Fibroblast of mammary gland (primary cell): ENCODE measurements at places on chromosomes 1 and 21.

DNA sequence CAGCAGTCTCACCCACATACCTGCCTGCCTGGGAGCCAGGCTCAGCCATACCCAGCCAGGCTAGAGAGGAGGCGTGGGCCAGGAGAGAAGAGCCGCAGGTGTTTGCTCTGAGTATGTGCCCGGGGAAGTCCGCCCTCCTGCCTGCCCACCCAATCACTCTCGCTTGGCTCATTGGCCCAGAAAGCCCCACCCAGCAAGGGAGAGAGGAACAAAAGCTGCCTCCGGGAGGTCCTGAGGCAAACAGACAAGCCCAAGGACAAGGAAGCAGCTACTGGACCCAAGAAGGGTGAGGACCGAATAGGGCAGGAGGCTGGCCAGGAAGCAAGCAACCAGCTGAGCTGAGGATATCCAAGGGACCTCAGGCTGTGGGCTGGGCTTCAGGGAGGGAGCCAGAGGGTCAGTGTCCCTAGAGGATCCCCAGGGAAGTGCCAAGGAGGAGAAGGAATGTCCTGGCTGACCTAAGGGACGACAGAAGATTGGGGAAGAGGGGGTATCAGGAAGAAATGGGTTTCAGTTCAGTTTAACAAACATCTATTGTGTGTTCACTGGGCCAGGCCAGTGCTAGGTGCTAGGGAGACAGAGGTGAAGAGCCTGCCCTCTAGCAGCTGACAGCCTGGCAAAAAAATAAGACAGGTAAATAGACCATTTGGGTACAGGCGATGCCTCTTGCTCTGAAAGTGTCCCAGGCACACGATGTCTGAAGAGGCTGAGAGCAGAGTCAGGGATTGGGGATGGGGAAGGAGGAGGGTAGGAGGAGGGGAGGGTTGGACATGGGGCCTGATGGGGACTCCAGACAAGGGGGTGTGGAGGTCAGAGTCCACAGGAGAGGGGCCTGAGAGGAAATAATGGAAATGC lies at the start of gene GJB4:
Gene GJB4 (plus strand): TSS at position 238 of the 855 bp plus-strand sequence. CDS start 1,515 bp downstream, outside the sequence.
- DNase-seq: no peak

DNA sequence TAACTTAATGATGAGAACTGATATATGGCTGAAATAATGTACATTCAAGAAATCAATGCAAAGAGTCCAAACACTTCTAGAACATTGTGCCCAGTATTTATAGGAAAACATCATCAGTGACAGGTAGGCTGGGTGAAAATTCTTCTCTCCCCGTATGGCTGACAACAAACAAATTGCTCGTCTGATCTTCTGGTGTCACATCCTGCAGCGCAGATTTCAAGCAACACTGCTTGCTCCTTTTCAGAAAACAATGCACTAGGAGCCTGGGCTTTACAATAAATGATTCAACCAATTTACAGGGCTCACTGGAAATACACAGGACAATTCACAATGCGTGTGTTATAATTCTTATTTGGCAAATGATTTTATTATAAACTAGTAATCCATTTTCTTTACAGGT lies 185.3 kb downstream of the RERE start:
- no peak for DNase-seq

GRCh38 chr1:76940571-76941335 lies 73.5 kb downstream of the ST6GALNAC5 start:
- no peak for DNase-seq

GRCh38 chr1:40155910-40156309 lies 5.3 kb upstream of the RLF start:
- DNase-seq: no peak

DNA sequence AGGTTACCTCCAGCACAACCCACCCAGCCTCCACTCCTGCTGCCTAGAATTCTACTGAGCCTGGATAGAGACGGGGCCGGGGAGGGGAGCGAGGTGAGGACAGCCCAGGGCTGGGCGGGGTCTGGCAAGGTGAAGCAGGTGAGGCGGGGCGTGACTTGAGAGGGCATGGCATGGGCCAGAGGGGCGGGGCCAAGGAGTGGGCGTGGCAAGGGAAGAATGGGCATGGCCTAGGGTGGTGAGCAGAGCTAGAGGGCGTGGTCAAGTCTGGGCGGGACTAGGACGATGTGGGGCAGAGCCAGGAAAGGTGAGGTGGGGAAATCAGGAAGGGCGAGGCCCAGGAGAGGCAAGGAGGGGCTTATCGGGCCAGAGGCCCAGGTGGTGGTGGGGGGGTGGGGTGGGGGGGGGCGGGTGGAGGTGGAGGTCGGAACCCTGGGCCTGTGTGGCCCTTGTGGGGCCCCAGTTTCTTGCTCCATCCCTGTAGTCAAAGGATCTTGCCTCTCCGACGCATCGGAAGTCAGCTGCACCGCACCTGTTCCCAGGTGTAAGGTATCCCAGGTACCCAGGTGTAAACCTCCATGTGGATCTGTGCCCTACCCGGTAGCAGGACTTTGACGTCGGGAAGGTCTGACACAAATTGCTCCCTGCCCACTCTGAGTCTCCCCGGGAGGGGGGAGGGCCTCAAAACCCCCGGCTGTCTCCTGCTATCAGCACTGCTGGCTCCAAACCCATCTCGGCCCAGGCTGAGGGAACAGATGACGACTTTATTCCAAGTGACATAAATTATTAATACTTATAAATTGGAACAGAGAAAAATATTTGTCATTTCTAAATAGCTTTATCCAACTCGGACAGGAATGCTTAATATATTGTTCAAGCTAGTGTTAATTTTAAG lies 32.9 kb upstream of the UTS2 start:
- no peak for DNase-seq

DNA sequence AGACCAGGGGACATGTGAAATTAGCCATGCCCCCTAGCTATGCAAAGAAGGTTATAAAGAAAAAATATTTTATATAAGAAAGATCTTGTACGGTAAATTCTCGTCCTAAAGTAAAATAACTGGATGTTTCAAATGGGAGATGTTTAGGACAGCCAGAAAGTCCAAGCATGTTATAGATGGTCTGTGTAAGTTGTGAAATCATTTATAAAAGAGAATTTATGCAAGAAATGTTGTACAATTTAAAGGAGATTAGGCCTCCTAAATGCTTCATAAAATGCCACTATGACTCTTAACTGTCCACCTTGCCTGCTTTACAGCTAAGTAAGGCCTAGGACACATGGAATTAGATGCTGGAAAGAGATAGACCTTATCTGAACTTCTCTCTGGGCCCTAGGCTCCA lies 118.1 kb upstream of the POGK start:
- peak; percentile 9 for DNase-seq

DNA sequence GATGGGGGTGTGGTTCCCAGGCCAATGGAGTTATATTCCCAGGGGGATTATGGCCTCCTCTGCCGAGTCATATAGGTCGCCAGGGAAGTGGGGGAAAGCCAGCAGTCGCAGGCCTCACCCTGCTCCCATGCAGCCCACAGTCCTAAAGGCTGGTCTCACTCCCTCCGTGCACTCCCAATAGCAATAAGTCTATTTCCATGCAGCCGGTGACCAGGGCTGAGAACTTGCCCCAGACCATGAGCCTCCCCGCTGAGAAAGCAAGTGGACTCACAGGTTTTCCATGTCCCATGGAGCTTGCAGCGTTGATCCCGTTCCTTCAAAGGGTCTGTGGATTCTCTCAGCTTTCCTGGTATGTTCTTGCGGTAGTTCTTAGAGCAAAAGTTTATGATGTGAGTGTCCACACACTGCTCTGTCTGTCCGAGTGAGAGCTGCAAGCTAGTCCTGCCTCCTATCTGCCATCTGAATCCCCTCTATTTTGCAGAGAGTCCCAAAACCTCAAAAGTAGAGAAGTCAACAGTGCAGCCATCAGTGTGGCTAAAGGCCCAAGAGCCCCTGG lies 81.7 kb upstream of the TMPRSS2 start:
- DNase-seq: no peak

GRCh38 chr1:4797016-4797410 lies 142.6 kb downstream of the AJAP1 start:
- DNase-seq: no peak

DNA sequence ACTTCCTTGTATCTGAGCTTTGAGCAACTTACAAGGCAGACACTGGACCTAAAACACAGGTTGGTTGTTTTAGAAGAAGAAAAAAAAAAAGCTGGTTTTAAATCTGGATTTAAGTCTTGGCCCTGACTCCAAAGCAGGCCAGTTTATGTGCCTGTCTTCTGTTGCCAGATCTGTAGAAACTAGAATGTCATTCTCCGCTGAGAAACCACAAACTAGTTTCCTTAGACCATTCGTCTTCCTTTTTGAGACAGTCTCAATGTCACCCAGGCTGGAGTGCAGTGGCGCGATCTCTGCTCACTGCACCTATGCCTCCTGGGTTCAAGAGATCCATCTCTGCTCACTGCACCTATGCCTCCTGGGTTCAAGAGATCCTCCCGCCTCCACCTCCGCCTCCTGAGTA lies 33.9 kb downstream of the APP start:
- no peak for DNase-seq

DNA sequence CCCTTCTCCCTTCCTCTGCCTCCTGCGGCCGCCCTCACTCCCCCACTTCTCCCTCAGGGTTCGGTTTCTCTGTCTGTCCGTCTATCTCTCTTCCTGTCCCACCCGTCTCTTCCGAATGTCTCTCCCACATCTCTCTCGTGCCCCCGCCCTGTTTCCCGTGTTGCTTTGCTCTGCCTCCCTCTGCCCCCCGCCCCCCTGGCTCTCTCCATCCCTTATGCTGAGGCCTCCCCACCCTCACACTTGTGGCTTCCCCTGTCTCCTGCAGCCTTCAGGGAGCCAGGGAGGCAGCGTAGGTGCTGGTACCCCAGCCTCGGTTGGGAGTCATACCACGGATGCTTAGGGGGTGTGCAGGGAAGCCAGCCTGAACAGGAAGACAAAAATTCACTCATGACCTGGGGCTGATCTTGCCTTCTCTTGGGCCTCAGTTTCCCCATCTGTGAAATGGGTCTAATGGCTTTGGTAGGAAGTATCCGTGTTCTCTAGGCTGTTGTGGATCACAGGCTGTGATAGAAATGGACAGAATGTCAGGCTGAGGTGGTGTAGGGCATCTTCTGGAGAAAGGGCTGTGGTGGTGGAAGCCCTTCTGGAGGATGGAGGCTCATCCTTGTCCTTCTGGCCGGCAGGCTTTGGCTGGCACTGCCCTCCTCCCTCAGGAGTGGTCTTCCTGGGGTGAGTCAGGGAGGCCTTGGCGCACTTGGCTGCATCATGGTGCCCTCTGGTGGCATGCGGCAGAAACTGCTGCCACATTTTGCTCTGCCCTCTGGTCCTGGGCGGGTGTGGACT lies 55.5 kb downstream of the FOXO6 start:
- DNase-seq: peak; percentile 72

GRCh38 chr21:38475519-38475918 lies 22.8 kb downstream of the ERG start:
- no peak for DNase-seq

DNA sequence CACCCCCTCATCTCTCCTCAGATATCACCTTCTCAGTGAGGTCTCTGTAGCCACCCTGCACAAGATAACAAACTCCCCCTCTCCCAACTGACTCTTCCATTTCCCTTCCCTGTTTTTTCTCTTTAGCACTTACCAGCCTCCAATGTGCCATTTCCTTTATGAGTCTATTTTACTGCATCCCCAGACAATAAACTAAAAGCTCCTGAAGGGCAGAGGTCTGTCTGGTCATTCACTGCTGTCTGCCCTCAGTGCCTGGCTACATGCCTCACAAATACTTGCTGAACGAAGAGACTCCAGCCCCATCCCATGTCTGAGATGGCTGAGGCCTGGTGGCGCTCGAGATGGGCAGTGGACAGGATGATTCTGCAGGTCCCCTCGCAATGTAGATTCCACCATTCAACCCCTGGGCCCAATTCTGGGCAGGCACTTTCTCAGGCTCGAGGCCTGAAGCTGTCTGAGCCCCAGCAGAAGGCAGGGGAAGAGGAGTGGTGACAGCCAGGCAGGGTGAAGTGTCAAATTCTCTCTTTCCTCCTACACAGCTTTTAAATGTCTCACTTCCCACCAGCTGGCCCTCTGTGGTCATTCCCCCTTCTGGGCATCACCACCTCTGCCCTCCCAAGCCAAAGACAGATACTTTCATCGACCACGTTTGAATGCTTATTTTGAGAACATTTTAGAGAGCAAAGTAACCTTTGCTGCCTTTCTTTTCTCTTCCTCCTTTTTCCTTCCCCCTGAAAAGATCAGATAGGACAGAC lies 6.6 kb downstream of the LRRN2 start:
- DNase-seq: no peak

DNA sequence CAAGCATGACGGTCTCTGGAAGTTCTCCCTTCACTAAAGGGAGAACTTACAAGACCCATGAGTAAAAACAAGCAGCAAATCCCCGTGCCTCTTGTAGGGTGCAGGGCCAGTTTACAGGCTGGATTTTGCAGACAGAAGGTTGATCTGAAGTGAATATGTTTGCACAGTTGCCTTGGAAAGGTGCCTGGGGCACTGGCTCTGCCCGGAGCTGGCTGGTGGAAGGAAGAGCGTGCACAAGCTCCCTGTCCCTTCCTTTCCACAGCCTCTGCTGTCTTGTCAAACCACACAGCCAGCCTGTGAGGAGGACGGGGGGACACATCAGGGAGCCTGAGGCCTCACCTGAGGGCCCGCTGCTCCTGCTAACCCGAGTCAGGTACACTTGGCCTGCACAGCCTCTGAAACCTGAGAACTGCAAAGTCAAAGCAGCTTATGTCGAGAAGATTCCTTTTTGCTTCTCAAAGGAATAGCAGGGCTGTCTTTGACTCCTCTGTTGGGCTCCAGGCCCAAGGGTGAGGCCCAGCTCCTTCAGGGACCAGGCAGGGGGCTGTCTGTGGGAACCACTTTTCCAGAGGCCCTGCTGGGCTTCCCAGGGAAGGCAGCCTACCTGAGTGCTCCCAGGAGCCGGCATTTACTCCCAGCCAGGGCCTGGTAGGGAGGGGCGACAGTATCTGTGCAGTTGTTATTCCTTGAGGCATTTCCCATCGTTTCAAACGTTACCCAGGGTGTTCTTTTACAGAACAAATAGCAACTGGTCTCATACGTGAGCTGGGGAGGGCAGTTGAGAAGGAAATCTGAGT lies 251.5 kb downstream of the SIPA1L2 start:
- no peak for DNase-seq

- DNase-seq: no peak
Observed at GRCh38 chr21:35227786-35228185, 178.7 kb upstream of the RUNX1 start.

GRCh38 chr1:61784726-61785125 lies 42.4 kb downstream of the PATJ start:
- no peak for DNase-seq

GRCh38 chr21:16976193-16976592 lies 536.6 kb upstream of the CXADR start:
- DNase-seq: peak; percentile 7
